ENCODE measurements at places on chromosomes 7 and 10.
A peak's percentile ranks its signal among the peaks of the same experiment; 100 is the strongest.

DNA sequence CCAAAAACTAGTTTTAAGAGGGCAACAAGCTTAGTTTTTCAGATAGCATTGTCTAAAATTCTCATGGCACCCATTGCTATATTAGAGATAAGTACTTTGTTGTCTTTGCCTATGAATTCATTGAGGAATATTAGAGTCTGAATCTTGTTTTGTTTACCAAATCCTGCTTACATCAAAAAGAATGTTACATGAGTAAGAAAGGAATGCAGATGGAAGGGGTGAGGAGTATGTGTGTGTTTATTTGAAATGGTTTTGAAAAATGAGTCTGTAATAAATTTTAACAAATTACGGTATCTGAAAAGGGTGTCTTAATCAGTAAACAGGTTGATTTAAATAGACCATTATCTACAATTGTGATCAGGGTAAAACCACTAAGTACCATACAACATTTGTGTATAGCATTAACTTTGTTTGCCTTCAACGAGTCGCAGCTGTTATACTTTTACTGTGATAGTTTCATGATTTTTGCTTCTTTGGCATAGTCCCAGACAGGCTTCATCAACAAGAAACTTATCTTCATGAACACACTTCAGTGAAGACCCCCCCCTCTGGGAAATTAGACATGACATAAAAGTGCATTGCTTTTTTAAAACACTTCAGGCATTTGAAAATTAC is 1183.9 kb upstream of the C7orf33 start:
- DNase-seq = no peak

DNA sequence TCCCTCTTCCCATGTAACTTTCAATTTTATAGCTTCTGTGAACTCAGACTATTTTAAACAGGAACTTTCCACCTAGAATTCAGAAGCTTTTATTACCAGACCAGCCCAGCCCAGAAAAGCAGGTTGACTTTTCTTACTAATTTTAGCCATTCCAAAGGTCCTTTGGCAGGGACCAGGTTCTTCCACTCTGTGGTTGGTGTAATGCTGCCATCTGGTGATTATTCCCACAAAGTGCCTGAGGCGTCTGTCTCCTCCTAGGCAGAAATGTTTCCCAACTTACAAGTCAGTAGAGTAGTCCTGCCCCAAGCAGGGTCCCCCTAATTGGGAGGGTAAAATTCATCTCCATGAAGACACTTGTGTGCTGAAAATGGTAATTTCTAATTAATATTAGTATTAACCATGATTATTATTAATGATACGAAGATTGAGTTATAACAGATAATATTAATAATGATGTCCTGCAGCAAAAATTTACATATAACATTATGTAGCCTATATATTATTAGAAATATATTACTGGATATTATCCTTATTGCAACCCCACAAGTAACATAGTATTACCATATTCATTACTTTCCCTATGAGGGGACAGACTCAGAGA is 53.0 kb upstream of the PPP1R17 start:
- DNase-seq = peak; percentile 37

GRCh38 chr10:114508376-114508775 is 104.1 kb upstream of the AFAP1L2 start:
- DNase-seq = no peak

- DNase-seq = no peak
Measured at GRCh38 chr10:1172256-1172984, 116.2 kb downstream of the WDR37 start.

DNA sequence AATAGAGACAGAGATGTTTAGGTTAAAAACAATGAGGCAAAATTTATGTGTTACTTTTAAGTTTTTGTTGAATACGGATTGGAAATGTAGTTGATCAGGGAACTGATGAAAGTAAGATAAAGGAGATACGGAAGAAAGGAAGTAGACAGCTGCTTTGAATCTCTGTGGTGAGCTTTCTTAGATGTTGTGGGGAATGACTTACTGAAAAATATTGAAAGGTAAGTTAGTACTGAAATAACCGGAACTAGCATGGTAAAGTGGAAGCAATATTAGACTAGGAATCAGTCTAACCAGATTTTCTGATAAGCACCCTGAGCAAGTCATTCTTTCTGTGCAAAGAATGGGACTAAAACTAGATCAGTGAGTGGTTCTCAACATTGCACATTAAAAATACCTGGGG is 34.8 kb downstream of the LUC7L2 start:
- DNase-seq = no peak

DNA sequence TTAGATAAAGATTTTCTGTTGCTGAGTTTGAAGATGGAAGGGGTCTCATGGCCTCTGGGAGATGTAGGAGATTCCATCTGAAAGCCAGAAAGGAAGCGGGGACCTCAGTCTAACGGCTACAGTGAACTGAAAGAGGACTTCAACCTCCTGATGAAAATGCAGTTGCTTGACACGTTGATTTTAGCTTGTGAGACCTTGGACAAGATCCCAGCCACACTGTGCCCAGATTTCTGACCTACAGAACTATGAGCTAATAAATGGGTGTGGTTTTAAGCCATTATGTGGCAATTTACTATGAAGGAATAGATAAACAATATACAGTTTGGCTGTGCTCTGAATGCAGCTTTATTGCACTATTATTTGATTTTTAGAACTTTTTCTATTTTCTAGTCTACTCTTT is 342.3 kb upstream of the SEMA3D start:
- no peak for DNase-seq

GRCh38 chr10:125041856-125042506 is 100.1 kb downstream of the ZRANB1 start:
- no peak for DNase-seq

- DNase-seq = no peak
Measured at GRCh38 chr7:50332241-50333165, 28.0 kb downstream of the IKZF1 start.

DNA sequence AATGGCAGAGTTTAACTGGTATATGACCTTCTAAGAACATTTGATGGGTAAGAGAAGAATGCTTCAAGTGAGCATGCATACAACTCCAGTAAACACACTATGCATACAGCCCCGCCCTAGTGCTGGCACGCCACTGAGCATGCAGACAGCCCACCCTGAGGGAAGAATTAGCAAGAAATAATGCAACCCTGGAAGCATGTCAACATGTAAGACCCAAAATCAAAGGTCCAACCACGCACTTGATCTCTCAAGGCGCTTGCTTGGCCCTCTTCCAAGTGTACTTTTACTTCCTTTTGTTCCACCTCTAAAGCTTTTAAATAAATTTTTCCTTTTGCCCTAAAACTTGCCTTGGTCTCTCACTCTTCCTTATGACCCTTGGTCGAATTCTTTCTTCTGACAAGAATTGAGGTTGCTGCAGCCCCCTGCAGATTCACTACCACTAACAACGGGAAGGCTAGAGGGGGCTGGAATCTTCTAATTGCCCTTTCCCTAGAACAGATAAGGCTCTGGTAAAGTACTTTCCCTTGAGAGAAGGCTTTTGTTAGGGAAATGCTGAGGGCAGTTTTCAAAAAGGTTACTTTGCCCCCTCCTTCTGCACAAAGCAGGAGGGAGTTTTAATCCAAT is 3.4 kb downstream of the FAM24B start:
- no peak for DNase-seq

DNA sequence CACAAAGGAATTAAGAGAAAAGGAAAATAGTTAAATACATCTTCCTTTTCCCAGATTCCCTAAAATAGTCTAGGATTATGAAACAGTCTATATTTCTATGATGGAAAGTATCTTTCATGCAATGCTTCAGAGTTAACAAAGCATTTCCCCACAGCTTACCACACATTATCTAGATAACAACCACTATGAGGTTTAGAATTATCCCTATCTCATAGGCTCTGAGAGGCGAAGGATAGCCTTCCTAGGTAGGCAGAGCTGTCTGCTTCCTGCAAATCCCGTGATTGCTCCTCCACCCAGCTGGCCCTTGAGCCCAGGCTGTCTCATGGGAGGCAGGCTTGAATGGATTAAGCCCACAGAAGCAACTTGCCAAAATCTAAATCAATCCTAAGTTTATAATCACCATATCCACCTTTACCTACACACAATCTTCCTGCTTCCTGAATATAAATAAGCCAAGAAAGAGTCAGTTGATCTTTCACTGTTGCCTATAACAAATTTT is 321.4 kb upstream of the AOAH start:
- no peak for DNase-seq

DNA sequence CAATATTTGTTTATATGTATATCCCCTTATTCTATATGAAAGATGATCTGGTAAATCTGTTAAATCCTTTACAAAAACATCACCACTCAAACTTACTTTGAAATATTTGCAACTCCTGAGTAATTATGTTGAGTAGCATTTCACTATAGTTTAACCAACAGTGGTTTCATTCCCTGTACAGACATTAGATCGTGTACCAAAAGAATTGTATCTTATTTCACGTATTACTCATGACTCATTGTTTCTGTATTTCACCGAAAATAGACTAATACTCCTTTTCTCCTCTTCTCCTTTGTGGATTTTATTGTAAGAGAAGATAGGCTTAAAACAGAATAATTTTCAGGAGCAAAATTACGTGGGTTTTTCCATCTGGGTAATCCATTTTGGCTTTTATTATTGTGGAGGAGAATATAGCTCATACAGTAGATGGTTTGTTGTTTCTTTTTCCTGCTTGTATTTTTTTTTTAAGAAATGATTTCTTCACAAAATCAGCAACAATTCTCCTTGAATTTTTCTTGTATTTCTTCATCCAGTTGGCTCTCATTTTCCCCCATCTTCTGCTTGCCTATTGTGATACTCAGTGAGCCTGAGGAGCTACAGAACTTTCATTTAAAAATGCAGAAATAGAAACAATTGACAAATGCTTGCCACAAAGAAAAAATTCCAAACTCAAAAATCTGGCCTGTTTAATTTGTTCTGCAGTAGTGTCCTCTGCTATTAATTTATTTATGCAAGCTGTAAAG is 90.6 kb upstream of the OIT3 start:
- no peak for DNase-seq

DNA sequence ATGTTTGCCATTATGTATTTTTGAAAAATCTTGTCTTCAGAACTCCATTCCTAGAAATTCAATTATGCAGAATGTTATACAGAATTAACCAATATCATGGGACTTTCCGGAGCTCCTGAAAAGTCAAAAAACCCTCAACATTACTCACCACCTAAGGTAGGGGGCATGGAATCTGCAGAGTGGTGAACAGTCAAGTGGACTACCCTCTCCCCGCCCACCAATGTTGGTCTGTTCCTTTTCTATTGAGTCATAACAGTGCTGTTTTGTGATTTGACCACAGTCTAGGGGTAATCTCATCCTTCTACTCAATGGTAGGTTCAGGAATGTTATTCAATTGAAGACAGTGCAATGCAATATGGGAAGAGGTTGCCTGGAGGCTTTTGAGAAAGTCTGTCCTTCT is 130.5 kb upstream of the HABP2 start:
- no peak for DNase-seq

DNA sequence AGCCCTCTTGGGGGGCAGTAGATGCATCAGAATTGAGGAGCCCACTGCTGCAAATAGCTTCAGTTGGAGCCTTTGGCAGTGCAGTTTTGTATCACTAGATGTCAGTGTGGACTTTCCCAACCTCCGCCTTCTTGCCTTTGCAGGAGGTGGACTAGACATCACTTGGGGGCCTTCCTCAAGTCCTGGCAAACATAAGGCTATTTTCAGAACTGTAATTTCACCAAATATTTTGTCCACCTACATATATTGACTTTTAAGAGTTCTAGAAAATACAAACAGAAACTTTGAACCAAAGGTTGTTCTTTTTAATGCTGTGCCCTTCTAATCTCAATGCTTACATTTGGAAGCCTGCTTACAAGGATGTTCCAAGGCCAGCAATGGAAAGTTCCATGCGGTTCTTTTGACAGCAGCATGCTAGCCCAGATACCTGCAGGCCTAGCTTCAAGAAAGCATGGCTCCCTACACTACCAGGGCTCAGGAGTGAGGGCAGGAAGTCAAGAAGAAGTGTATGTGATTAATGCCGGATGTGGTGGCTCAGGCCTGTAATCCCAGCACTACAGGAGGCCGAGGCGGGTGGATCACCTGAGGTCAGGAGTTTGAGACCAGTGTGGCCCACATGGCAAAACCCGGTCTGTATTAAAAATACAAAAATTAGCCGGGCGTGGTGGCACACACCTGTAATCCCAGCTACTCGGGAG is 8.0 kb upstream of the ZNRF2 start:
- DNase-seq = peak; percentile 12

DNA sequence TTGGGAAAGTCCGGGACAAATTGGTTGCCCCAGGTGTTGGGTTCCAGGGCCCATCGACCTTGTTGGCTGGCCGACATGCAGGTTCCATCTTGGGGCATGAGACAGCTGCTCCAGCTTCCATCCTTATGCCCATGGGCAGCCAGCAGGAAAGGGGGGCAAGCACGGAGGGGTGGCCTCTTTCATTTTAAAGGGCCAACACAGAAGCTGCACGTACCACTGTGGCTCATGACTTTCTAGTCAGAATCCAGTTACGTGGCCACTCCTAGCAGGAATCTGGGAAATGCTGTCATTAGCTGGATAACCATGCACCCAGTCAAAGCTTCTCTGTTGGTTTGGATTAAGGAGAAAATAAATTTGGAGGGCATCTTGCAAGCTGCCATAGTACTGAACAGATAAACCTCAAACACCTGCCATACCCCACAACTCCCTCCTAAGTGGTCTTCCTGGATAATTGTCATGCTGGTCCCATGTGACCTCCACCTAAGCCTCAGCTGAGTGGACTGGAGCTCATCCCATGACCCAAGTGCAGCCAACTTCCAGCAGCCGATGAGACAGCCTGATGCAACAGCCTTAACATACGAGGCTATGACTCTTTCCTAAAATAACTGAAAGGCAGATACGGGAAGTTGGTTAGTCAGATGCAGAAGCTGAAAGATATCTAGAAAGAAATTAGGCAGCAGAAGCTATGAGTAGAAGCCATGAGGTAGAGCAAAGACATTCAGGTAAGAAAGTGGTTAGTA is 21.4 kb upstream of the GSDME start:
- no peak for DNase-seq

DNA sequence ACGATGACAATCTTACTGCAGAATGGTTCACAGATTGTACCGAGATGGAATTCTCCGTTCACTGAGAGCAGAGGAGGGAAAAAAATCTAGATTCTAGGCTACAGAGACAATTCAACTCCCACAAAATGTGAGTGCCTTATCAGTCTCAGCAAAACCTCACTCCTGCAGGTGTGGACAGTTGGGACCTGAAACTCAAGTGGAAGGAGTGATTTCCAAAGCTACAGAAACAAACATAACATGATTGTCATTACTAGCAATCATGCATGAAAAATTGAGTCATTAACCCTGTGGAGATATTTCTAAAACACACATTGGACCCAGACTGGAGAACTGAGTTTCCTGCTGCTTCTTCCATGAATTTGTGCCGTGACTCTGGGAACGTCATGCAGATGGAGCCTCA is 70.3 kb downstream of the CALML3 start:
- no peak for DNase-seq

DNA sequence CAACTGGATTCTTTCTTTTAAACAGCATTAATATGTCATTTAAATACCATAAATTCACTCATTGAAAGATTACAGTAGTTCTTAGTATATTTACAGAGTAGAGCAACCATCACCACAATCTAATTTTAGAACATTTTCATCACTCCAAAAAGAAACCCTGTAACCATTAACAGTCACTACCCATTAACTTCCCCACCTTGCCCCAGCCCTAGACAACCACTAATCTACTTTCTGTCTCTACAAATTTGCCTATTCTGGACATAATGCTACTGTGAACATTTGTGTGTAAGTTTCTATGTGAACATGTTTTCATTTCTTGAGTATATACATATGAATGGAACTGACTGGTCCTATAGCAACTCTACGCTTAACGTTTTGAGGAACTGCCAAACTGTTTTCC is 42.4 kb downstream of the P4HA1 start:
- no peak for DNase-seq

GRCh38 chr7:114112806-114113205 is 194.0 kb upstream of the PPP1R3A start:
- no peak for DNase-seq
